Mesothelial cell of epicardium (in vitro differentiated cells): ENCODE measurements at places on chromosomes 7 and 10.
A peak's percentile ranks its signal among the peaks of the same experiment; 100 is the strongest.

DNA sequence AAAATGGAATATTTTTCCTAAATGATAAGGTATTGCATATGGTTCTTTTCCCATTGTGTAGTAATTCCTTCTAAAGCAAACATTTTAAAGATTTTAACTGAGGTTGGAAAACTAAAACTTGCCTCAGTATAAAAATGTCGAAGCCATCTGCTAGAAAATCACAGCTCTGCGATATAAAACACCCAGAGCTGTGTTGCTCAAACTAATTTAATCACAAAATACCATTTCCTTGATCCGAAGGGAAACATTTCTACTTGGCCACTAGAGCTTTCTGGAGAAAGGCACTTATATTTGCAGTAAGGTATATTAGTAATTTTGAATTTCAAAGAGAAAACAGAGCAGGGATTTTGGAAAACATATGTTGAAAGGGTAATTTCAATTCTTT is 209.2 kb upstream of the ZNF32 start:
- no peak for DNase-seq

DNA sequence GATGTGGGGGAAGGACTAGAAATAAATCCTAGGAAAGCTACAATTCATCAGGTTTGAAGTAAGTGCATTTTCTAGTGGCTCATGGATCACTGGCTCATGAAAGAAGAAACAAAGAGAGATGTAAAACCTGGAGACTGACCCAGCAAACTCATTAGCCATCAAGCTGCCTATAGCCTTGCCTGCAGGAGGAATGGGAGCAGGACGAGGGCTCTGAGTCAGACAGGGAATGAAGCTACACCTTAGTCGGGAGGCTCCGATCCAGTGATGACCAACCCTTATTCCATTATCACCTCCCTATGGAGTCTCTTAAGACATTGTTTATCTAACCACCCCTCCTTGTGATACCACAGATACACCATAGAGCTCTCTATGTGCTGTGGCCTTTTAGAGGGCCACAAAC is 112.5 kb upstream of the WDR11 start:
- DNase-seq, result no peak

- DNase-seq, result no peak
Measured at GRCh38 chr10:102753718-102754117, 10.0 kb downstream of the WBP1L start.

DNA sequence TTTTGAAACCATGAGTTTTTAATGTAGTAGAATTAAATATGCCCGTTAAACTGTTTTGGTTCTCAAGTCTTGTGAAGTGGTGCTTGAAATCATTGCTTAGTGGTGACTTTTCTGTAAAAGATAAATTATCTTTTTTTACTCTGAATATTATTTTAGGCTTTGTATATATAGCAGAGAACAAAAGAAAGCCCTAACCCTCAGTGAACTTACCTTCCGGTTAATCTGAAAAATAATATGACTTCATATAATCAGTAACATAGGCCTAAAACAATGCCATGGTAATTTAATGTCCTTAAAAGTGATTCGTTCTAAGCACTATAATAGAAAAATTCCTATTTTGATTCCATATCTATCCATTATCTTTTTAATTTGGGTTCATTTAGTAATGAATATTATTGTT is 21.8 kb downstream of the AKAP9 start:
- no peak for DNase-seq

GRCh38 chr10:103613616-103614015 is 120.1 kb downstream of the NEURL1 start:
- no peak for DNase-seq

DNA sequence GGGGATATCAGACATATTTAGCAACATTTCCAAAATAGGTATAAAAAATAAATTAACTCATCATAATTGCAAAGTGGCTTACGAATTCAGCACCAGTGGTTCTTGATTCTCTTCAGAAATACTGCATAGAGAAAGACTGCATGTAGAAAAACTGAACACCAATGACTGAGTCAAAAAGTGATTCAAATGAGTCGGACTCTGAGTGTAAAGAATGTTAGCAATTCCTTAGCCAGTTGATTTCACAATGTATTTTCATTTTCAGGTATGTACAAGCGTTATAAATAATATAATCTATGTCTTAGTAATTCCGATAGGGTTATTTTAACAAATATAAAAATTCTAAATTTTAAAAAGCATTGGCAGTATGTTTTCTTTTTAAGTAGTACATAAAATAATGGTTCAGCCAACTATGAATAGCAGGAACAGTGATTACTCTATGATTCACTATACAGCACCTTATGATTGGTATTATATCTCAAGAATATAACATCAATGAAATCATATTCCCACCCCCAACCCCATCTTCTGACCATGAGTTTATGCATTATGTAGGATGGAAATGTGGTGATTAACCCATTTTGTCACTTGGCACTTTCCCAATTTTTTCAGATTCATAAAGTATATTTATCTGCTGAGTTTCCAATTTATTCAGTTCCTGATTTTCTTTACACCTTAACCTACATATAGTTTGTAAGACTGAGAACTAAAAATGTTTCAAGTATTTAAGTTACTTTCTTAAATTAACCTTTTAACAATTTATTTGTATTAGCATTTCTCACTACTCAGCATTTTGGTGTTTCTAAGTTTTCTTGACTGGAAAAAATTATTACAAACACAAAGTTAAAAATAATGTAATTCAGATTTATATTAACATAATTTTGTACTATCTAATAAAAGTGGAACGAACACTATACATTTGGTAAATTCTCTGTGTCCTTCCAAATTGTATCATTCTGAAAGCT is 33.9 kb downstream of the DNAJC1 start:
- no peak for DNase-seq

GRCh38 chr7:4249241-4249640 is 432.9 kb upstream of the FOXK1 start:
- DNase-seq, result no peak

DNA sequence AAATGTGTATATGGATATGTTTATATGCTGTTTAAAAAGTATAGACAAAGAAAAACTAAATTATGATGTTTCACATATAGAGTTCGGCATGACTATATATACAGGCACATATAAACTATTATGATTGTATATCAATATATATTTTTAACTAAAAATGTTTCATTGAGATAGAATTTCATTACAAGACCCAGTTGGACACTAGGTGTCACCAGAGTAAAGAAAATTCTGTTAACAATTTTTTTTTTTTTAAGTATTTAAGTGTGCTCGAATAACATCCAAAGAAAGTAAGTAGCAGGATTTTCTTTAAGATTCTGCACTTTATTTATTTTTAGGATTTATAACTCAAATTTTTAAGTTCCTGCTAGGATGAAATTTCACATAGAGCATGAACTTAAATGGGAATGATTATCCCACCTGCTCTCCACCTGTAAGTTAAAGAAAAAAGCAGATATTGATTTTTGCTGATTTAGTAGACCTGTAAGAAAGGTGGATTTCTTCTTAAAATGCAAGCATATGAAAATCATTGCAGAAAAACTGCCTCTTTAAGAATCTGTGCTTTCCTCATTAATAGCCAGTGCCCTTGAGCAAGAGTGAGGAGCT is 961.5 kb downstream of the PCDH15 start:
- DNase-seq, result no peak

DNA sequence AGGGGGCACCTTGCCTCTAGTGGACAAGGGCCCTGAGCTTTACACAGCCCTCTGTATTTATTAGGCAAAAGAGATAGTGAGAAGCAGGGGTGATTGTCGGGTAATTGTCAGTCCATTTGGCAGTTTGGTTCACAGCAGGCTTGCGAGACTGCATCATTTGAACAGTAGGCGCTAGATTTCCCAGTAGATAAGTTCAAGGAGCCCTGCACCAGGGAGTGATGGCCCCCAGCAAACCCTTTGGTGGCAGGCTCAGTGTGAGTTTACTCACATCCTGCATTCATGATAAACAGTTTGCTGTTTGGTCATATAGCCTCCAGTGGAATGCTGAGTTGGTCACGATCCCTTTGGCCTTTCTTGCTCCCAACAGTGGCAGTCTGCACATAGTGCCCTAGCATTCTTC is 59.4 kb downstream of the MARCHF5 start:
- DNase-seq, result no peak

GRCh38 chr7:79872176-79872575 is 262.5 kb upstream of the GNAI1 start:
- no peak for DNase-seq

GRCh38 chr10:27820637-27821036 is 75.0 kb upstream of the MKX start:
- no peak for DNase-seq

- DNase-seq, result no peak
Measured at GRCh38 chr10:31886885-31887284, 41.7 kb downstream of the ARHGAP12 start.

- DNase-seq, result no peak
Measured at GRCh38 chr10:116005301-116005700, 267.7 kb downstream of the GFRA1 start.

DNA sequence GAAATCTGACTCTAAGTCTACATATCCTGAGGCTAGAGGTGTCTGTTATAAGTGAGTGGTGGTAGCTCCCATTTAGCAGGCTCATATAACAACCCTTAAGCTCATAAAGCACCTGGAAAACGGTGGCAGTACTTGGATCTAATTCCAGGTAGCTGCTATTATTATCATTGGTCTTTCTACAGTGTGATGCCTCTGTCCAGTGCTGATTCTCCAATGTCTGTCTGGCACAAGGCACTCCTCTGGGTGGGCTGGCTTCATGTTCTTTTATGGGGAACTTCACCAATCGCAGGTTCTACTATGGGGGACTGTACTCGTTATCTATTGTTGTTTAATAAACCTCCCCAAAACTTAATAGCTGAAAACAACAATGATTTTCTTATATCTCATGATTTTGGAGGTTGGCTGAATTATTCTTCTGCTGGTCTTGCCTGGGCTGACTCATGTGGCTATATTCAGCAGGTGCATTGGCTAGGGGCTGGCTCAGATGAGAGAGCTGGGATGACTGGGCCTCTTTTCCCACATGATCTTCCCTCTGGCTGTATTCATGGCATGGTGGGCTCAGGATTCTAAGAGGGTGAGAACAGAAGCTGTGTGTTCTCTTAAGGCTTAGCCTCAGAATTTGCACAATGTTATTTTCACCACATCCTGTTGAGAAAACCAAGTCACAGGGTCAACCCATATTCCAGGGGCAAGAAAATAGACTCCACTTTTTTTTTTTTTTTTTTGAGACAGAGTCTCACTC is 93.0 kb upstream of the PCGF5 start:
- DNase-seq, result no peak

GRCh38 chr7:158374586-158374985 is 213.0 kb downstream of the PTPRN2 start:
- DNase-seq, result no peak

- peak; percentile 69 for DNase-seq
Measured at GRCh38 chr10:80460399-80461207, 6.5 kb downstream of the TSPAN14 start.
